ENCODE measurements at places on chromosomes 5 and 9.

DNA sequence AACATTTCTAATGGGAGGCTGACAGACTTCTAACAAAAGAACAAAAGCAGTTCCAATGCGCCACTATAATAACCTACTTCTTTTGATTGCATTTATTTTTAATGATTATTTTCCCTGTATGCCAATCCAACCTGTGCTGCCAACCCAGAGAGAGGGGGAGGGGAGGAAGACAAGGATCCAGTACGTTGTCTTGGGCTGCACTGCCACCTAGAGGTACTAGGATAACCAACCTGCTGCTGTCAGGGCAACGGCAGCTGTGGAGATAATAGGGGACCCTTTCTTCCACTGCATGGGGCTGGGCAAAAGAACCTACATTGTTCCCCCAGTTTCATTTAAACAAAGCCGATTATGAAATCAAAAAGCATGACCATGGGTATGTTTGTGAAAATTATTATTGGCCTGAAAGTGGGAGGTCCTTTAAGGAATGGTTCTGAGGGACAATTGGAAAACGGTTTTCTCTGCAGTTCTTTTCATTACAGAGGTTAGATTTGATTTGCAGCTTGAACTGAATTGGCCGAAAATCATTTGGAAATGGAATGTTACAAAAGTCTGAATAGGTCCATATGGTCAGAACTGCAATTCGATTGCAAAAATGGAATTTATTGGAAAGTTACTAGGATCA, 101.3 kb downstream of the RASEF start:
- peak; percentile 80 for DNase-seq

DNA sequence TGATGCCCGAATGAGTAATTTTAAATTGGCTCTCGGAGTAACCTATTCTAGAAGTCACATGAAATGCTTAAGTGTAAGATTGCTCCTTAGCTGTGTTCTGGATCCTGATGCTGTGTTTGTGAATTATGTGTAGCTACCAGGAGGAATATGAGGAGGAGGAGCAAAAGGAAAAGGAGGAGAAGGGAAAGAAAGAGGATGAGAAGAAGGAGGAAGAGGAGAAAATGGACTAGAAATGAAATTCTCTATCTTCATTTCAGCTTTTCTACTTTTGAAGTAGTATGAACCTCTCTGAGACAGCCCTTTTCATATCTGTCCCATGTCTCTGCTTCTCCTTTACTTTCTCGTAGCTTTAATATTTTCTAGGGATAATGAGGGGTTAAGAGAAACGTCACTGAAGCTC, 119.4 kb upstream of the ACTBL2 start:
- no peak for DNase-seq

GRCh38 chr5:112830378-112830777, 30.7 kb upstream of the SRP19 start:
- no peak for DNase-seq

DNA sequence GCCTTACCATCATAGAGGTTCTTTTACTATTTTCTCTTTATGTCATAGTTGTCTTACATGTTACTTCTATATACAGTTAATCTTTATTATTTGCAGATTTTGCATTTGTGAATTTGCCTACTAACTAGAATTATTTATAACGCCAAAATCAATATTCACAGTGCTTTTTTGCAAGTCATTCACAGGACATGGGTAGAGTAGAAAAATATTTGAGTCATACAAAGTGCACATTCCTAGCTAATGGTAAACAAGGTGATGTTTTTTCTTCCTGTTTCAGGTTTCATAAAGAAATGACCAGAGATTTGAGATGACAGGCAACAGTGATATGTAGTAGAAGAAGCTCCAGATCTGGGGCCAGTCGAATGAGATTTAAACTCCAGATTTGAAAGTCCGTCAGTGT, 30.0 kb upstream of the OR2Y1 start:
- no peak for DNase-seq

DNA sequence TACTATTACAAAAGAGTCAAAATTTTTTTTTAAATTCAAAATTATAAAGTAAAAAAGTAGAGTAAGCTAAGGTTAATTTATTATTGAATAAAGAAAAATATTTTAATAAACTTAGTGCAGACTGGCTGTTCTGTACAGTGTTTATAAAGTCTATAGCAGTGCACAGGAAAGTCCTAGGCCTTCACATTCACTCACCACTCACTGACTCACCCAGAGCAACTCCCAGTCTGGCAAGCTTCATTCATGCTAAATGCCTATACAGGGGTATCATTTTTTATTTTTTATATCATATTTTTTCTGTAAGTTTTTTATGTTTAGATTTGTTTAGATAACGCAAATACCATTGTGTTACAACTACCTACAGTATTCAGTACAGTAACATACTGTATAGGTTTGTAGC, 700.7 kb upstream of the GRAMD2B start:
- DNase-seq, result no peak
